ENCODE measurements at places on chromosomes 11 and 22.

- no peak for DNase-seq
These were observed 58.3 kb upstream of the SORL1 start for GRCh38 chr11:121393855-121394254.

DNA sequence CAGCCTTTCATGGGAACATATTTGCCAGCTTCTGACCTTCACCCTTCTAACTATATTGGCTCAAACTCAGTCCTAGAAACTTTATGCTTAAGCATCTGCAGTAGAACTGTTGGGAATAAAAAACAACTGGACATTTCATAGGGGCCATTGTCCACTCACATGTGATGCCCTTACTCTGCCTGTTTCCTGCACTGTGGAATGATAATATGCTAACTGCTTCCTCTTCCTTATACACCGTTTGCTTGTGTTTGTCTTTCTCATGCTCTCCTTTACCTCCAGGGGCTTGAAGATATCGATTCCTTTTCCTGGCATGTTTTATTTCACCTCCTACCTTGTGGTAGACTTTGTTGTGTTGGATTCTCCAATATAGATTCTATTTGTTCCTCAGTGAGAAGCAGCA is 333.0 kb upstream of the DDI1 start:
- no peak for DNase-seq

DNA sequence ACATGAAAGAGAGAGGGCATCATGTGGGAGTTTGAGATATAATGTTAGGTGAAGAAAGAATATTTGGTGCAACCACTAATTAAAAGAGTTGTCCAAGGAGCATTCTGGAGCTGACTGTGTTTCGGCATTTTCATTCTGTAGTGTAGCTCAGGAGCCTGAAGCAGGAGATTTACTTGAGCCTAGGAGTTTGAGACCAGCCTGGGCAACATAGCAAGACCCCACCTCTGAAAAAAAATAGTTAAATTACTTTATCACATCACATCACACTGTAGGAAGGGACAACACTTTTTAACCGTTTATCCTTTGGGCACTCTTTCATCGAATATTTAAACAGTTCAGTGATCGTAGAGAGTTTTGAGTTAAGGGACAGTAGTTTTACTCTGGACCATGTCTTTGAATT is 50.3 kb upstream of the SLC25A18 start:
- no peak for DNase-seq

- no peak for DNase-seq
These were observed 31.1 kb upstream of the WT1 start for GRCh38 chr11:32466279-32466915.

- no peak for DNase-seq
These were observed at the start of gene MCAM for GRCh38 chr11:119316729-119317591. MCAM (minus strand) TSS chr11:119317130; CDS start chr11:119317101, 29 bp downstream.

DNA sequence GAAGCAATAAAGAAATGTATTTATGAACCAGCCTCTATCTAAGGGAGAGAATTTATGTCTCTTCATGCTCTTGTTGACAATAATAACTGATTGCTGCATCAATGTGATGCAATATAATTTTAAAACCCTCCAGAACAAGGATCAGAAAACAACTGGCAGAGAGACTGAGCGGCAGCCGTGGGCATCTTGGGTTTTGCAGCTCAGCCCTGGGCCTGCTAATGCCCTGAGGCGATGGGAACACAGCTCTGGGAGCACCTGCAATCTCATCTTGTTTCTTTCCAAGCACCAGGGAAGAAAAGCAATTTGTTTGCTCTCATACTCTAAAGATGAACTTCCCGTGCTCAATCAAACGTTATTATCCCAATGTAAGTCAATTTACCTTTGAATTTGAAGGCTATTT is 245.7 kb downstream of the ST3GAL4 start:
- DNase-seq: no peak

GRCh38 chr11:4418403-4418802 is 24.9 kb upstream of the TRIM21 start:
- DNase-seq: no peak

DNA sequence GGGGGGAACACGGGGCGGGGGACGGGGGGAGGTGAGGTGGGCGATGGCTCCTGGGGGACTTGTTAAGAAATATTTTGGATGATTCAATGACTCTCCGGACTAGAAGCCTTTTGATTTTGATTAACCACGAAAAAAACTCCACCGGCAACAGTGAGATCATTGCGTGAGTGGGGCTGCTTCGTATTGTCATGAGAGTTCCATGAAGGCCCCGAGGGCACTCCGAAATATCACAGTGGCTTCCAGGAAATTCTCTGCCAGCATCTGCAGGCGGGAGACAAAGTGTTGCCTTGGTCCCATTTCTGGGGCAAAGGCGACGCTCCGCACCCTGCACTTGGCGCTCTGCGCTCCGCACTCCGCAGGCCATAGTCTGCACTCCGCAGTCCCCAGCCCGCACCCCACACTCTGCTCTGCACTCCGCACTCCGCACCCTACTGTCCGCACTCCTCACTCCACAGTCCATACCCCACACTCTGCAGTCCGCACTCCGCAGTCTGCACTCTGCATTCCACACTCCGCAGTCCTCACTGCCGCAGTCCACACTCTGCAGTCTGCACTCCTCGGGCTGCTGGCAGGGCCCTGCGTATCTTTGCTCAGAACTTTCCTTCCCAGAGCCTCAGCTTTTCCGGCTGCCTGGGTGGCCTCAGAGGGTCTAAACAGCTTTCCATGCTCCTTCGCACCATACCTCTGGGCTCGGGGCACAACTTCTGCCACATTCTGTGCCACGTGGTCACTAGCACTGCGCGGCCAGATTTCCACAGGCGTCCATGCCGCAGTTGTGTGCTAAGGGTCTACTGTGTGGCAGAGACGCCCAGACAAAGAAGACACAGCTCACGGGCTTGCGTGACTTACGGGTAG is 61.1 kb downstream of the LINC01488 start:
- DNase-seq: no peak

DNA sequence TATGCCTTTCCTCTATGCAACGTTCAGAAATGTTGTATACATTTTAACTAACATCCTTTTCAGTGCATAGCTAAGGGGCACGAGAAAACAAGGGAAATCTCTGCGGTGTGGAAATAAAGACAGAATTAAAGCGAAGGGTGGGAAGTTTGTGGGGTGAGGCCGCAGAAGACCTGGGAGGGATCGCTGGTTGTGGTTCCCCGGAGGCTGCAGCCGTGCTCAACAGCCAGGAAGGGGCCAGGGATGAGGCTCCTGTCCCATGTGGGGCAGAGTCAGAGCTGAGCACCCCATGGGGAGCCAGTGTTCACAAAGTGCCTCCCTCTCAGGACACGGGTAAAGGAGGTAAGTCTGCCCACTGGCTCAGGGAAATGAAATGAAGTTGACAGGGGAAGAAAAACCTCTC is 67.5 kb downstream of the MYEOV start:
- no peak for DNase-seq

DNA sequence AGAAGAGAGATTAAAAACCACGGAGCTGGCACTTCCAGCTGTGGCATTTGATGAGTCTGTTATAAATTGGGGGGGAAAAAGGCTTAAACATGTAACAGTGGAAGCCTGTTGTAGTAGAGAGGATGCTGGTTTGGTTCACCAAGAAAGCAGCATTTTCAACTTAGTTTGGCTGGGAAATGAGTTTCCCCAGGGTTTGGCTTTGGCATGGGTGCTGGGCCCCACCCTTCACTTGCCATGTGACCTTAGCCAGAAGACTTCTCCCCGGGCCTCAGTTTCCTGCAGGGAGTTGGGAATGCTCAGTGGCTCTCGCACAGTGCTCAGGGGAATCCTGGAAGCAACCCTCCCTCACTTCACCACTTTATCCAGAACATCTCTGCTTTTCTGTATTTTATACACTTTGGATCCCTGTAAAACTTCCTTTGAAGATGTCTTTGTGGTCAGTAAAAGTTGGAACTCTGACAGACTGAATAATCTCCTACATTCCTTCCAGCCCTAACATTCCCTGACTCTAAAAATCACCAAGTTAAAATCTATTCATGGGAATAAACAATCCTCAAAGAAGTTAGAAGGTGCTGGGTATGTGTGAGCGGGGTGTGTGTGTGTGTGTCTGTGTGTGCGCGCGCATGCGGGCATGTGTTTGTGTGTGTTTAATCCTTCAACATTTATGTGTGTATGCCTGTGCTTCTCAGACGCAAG is 166.0 kb downstream of the TENM4 start:
- DNase-seq: no peak

All from stimulated activated CD4-positive, alpha-beta T cell treated with anti-CD3 and anti-CD28 coated beads, TNF-alpha, amount 100 ng/mL, for 24 hours (primary cell).